ENCODE measurements at places on chromosomes 5 and 9.

DNA sequence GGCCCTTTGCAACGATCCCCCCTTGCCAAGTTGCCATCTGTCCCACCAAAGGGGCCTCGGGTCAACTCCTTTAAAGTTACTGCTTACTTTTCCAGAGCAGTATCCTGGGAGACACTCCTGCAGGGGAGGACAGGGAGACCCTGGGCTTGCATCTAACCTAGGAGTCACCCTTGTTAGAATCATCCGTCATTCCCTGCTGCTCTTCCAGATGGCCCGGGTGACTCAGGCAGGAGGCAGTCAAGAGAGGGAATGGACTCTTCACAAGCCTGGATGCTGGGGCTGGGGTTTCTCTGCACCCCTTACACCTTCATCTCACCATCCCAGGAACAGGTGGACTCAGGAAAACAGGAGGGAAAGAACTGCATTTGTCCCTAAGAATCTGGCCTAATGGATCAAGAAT, 175.6 kb downstream of the GABBR2 start:
- DNase-seq = no peak

- no peak for DNase-seq
Observed at GRCh38 chr9:89760123-89760522, 155.3 kb downstream of the GADD45G start.

- DNase-seq = no peak
Observed at GRCh38 chr9:114621975-114622609, 11.0 kb downstream of the TMEM268 start.

- no peak for DNase-seq
Observed at GRCh38 chr5:102307232-102307631, 11.1 kb upstream of the SLCO4C1 start.

GRCh38 chr5:122611406-122611805, 163.5 kb upstream of the SNX2 start:
- DNase-seq = no peak

DNA sequence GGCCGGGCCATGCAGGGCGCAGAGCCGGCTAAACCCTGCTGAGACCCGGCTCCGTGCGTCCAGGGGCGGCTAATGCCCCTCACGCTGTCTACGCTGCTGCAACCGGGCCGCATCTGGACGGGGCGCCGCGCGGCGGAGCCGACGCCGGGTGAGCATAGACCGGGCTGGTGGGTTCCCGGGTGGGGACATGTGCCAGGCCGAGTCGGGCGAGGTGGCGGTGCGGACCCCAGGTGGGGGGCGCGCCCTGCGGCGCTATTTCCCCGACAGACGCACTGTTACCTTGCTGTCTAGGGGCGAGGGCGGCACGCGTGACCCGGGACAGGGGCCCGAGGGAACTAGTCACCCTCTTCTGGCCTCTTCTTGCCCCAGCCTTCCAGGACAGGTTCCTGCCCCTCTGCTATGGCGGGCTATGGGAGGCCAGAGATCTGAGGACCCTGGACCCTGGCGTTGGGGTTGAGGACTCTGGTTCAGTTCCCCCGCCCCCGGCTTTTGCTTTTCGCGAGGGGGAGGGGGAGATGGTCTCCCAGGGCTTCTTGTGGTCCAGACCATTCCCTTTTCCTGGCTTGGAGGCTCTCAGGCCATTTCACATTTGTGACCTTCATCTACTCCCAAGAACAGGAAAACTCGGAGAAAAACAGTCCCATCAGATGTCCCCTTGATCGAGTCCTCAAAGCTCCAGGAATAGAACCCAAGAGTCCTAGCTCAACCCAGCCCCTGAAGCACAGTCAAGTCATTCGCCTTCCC, 536 bp downstream of the SLC27A4 start:
- no peak for DNase-seq

- DNase-seq = no peak
Observed at GRCh38 chr5:5487585-5488360, 65.3 kb downstream of the ICE1 start.

- no peak for DNase-seq
Observed at GRCh38 chr5:106094204-106094607, 1576.5 kb downstream of the EFNA5 start.

GRCh38 chr9:20783057-20784038, 99.3 kb downstream of the FOCAD start:
- DNase-seq = no peak

DNA sequence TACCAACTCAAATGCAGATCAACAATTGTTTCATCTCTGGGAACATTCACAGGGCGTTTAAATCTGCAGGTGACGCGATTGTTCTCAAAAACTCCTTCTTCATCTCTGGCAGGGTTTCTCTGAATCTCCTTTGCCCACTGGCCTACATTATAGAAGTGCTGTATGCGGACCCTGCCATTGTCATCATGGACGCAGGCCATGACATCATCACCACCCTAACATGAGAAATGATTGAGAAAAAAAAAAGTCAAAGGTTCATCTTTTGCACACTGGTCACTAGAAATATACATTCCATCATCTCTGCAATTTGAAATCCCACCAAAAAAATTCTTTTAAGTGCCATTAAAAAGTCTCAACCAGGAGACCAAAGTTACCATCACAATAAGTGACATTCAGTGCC, 21.6 kb upstream of the TMEM245 start:
- DNase-seq = no peak

- no peak for DNase-seq
Observed at GRCh38 chr9:106860721-106861639, 2.0 kb upstream of the ZNF462 start.

GRCh38 chr5:165026971-165027370, 1521.6 kb downstream of the MAT2B start:
- DNase-seq = no peak

DNA sequence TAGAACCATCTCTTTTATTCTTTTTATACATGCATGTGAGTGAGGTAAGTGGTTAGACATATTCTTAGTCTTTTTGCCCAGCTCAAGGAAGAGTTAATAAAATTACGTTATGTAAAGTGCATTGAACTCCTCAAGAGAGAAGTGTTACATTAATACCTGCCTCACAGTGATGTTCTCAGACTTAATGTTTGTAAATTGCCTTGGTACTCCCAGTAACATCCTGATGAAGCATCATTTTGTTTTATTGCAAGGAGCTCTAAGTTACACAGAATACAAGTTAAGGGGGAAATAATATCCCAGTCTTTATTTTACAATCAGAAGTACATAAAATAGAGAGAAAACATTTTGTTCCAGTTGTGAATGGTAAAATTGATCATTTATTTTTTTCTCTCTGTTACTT, 89.5 kb upstream of the ARRDC3 start:
- no peak for DNase-seq

DNA sequence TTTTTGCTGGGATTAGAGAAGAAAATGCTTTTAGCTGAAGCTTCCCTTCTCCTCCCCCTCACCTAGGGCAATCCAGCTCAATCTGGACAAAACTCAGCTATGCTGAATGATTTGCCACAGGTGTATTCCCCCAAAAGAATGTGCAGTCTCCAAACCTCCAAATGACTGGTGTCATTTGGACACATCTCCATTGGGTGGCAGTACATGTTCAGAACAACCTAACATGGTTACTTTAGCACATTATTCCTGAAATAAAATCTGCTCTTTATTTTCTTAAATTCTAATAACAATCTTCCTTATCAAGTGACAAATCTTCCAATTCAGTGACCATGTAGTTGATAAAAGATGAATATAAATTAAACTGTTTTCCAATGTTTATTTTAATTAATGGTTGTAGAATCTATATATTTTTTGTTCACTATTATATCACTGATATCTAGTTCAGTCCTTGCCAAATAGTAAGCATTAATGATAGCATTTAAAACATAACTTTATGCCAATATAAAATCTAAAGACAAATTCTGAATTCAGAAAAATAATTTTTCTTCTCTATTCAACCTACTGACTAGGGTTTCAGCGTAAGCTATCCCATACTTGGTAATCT, 61.3 kb upstream of the MOCS2 start:
- no peak for DNase-seq

DNA sequence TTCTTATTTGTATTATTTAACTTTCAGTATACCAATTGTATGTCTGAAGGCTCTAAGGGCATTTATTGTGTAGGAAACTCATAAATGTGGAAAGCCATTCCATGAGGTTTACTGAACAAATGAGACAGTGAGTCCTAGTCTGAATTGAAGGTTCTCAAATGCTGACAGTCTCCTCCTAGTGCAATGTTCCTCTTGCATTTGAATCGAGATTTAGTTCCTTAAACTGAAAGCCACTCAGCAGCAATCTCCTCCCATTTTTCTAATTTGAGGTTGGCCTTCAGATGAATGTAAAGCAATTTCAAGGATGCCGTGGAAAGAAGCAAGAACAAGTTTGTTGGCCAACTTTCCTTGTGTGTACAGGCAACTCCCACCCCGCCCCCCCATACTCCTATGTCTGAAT, 493.2 kb upstream of the KLF4 start:
- no peak for DNase-seq

- no peak for DNase-seq
Observed at GRCh38 chr5:1103505-1104326, 8.1 kb downstream of the SLC12A7 start.

DNA sequence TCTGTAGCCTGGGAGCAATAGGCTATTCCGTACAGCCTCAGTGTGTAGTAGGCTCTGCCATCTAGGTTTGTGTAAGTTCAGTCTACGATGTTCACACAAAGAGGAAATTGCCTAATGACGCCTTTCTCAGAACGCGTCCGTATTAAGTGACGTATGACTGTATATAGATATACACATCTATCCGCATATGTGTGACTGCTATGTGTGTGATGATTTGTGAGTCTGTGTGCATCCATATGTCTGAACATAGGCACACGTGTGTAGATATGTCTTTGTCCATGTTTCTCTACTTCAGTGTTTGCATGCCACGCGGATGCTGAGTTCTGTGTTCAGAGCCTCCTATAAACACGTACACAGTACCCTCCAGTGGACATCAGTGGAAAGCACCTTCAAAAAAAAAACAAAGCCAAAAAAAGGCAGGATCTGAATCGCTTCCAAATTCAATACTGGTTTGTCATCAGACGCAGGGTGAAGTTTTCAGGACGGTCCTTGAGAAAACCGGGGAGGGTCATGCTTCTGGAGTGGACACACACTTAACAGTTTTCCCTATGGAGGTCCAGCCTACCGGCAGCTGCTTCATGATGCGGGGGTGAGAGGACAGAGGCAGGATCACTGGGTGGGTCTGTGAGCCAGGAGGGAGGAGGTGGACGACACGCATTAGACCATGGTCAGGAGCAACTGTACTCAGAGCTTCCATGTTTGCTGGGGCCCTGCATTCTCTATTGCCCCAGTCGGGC, 29.5 kb upstream of the ALDH1B1 start:
- no peak for DNase-seq

GRCh38 chr5:32471784-32472183, 27.2 kb upstream of the ZFR start:
- DNase-seq = no peak

GRCh38 chr9:82721593-82721992, 341.3 kb downstream of the RASEF start:
- DNase-seq = no peak

- no peak for DNase-seq
Observed at GRCh38 chr5:89478851-89479250, 595.9 kb upstream of the MEF2C start.

DNA sequence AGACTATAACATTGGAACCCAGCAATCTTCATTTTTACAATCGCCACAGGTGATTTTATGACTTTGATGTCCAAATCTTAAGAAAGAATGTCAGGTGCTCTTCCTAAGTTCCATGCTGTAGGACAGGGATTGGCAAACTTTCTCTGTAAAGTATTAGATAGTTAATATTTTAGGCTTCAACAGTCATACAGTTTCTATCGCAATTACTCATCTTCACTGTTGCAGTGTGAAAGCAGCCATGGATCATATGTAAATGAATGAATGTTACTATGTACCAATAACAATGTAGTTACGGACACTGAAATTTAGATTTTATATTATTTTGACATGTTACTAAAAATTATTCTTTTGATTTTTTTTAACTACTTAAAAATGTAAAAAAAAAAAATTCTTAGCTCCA, 169.7 kb downstream of the DTWD2 start:
- no peak for DNase-seq

DNA sequence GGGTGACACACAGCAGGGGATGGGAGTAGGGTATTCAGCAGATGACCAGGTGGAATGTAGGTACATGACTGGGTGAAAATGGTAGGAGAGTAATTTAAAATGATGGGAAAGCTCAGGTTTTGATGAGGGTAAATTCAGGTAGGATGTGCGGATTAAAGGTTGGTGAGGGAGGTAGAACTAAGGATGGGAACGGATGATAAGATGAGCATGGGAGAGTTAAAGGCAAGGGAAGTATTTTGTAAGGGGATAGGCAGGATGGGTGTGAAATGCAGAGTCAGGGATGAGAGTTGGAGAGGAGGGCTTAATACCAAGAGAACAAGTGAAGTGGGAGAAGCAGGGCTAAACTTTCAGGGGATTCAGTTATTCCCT, 1.5 kb downstream of the TLN1 start:
- DNase-seq = no peak

GRCh38 chr5:131541071-131541470, 94.0 kb downstream of the RAPGEF6 start:
- DNase-seq = no peak

DNA sequence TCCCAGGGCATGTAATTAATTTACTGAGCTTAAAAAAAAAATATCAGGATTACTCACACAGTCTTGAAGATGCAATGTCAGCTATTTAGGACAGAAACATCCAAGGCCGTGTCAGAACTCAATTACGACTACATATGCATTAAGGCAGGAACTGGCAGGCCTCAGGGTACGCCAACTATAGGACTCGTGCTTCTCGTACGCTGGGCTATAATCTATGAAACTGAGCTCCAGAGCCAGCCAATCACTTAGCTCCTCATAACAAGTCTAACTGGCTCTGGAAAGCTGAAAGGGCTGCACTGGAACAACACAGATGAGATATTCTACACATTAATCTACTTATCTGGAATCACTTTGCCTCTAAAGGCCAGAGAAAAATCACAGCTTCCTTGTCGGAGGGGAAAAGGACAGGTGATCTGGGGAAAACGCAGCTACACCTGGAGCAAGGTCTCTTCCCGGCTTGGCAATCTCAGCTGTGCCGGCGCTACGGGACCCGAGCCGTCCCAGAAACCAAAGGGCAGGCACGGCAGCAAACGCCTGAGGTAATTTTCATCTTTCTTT, 212.0 kb downstream of the DEPDC1B start:
- DNase-seq = no peak

GRCh38 chr5:169153405-169153804, 147.5 kb downstream of the SLIT3 start:
- DNase-seq = no peak

All from stimulated activated CD8-positive, alpha-beta memory T cell treated with anti-CD3 and anti-CD28 coated beads, Interleukin-7, amount 100 ng/mL, for 1 hour (primary cell).